ENCODE measurements at places on chromosomes 3 and 15. TPM values are rescaled to one million over a fixed set of nuclear protein-coding genes. Genes with fewer than 3 reads are reported as not detected.

The SPPL2A gene
- 119 TPM for total RNA-seq

The CHRM5 gene
- total RNA-seq: 0.23 TPM

The CLDN11 gene
- total RNA-seq: 6.0 TPM

The TUSC7 gene
- total RNA-seq: not detected

The SERPINI1 gene
- 18.3 TPM for total RNA-seq

The CD86 gene
- 11.5 TPM for total RNA-seq

The LDHAL6B gene
- not detected for total RNA-seq

The GOLGA8S gene
- 0.40 TPM for total RNA-seq

The RBMS3 gene
- total RNA-seq: 48.1 TPM

The ATP13A5 gene
- 1.1 TPM for total RNA-seq

The CCDC9B gene
- total RNA-seq: 42.1 TPM

The PROK2 gene
- total RNA-seq: 1.7 TPM

The HERC2 gene
- 76.0 TPM for total RNA-seq

The PLSCR5 gene
- not detected for total RNA-seq

The AADACL2 gene
- total RNA-seq: not detected

The SLC7A14 gene
- 0.06 TPM for total RNA-seq

The BBX gene
- 93.3 TPM for total RNA-seq

The CD80 gene
- 8.6 TPM for total RNA-seq

The HESX1 gene
- total RNA-seq: 0.89 TPM

The HIGD2B gene
- total RNA-seq: not detected

The CAMP gene
- total RNA-seq: 1.9 TPM

The SYNPR gene
- total RNA-seq: not detected

The SLC24A5 gene
- not detected for total RNA-seq

The LYZL4 gene
- total RNA-seq: not detected

The TGM5 gene
- 0.15 TPM for total RNA-seq

The CLDN16 gene
- 2.0 TPM for total RNA-seq

The RHOV gene
- total RNA-seq: 2.1 TPM
